Stimulated activated CD8-positive, alpha-beta memory T cell treated with anti-CD3 and anti-CD28 coated beads, Interleukin-4, amount 100 ng/mL, for 4 hours (primary cell): ENCODE measurements at places on chromosomes 12 and 14.

GRCh38 chr12:2689879-2690278 is 104.9 kb upstream of the FKBP4 start:
- DNase-seq = no peak

DNA sequence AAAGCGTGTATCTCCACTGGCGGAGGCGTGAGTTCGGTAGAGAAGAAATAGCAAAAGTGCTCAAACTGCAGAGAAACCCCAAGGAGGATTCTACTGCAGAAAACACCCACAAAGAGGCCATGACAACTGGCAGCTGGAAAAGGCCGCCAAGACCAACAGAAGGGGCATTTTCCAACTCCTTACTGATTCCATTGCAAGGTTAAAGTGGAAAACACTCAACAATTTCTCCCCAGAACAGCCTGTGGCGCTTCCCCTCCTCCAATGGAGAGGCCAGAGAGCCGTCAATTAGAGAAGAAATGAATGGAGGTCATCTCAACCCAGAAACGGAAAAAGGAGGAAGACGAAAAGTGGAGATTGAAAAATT is 618 bp upstream of the ANKRD52 start:
- DNase-seq = no peak

- no peak for DNase-seq
Observed at GRCh38 chr14:68643673-68644072, 149.2 kb downstream of the ZFP36L1 start.

- DNase-seq = no peak
Observed at GRCh38 chr12:89844539-89844938, 135.9 kb upstream of the ATP2B1 start.

GRCh38 chr12:129607301-129607700 is 296.5 kb downstream of the TMEM132D start:
- no peak for DNase-seq
